Omental fat pad (tissue), 4 donors: ENCODE measurements at places on chromosomes 4 and X. TPM values are rescaled to one million over a fixed set of nuclear protein-coding genes. Genes with fewer than 3 reads are reported as not detected.
A peak's percentile ranks its signal among the peaks of the same experiment; 100 is the strongest.

The BANK1 gene
- 3.2 TPM for total RNA-seq

The POLN gene
- total RNA-seq, result 5.4 TPM

The ADH4 gene
- total RNA-seq, result 3.1 TPM

The TEC gene
- 3.9 TPM for total RNA-seq

GRCh38 chr4:124964251-124964650, 251.7 kb upstream of the ANKRD50 start:
- no peak for DNase-seq

- no peak for DNase-seq
Measured at GRCh38 chrX:30951003-30951402, 61.9 kb upstream of the TAB3 start.

DNA sequence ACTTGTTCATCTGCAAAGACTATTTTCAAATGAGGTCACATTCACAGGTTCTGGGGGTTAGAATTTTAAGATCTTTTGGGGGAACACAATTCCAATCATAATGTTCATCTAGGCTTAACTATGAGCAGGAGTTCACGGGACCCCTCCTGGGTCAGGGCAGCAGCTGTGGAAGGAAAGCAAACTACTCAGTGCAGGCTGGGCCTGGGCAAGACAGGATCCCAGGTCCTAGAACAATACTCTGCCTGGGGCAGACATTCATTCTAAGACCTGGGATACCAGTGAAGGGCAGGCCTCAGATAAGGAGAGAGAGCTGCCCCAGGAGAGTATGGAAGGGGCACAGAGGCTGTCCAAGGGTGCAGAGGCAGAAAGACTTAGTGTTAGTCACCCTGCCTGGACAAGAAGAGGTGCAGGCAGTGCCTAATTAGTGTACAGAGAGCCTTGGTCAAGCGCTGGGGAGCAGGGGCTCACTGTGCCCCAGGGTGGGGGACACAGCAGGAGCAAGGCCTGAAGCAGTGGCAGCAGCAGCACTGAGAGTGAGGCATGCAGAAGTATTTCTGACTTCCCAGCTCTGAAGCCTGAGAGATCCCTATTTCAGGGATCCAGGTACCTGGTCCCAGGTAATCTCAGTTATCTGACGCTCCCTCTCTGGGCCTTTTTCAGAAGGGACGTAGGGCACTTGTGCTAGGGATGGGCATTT, 123.0 kb upstream of the MAMLD1 start:
- DNase-seq, result no peak

DNA sequence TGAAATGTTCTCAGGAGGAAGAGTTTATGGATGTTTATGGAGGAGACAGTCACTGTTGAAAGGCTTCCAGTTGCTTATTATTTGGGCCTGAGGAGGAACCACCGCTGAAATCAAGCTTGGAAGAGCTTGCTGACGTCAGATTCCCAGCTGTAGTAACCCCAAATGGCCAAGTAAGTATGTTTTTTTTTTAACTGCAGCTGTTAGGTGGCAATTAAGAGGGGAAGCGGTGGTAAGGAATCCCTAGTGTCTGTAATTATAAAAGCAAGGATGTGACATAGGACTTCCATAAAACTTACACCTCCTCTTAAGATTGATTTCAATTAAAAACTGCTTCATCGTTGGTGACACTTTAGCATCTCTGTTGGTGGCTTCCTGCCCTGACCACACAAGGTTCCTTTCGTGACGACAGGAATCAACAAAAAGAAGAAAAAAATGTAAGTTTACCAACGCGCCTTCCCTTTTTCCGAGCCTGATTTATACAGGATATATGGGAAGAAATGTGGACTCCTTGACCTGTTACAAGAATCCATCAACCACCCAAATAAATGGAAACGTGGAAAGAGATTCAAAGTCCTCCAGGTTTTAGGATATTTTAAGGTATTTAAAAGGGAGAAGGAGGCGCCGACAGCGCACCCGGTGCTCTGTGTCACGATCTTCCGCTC, 884 bp downstream of the RELL1 start:
- DNase-seq, result no peak

GRCh38 chrX:154458954-154459778, 1.1 kb downstream of the PLXNA3 start:
- DNase-seq, result no peak

DNA sequence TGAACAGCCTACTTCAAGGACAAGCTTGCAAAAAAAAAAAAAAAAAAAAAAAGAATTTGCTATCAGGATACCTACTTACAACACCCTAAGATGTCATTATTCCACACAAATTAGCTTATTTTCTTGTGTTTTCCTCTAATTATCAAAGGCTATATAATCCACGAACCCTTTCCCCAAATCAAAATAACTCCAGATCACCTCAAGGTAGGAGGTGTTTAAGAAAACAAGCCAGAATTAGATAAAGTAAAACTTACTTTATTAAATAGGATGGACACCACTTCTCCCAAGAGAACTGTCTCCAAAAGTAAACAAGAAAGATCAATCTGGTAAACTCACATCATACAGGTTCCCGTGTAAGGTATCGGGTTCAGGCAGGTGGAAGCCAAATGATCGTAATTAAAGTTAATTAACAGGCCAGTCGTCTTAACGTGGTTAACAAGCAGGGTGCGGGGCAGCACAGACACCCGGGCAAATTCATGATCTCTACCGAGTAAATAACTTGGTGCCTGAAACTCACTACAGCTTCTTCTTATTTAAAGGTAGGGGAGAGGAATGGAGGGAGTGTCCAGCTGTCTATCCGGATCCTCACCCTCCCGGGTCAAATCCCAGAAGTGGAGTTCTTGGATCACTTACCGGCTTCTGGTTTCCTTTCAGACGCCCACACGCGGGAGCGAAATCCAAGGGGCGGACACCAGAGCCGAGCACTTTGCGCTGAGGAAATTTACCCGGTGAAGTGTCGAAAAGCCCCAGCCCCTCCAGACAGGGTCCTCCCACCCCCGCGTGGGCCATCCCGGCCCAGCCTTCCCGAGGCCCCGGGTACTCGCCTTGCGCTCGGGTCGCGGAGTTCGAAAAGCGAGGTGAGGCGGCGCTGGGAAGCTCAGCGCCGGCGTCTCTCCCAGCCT, 708 bp downstream of the ARAP2 start:
- DNase-seq, result peak; percentile 60

DNA sequence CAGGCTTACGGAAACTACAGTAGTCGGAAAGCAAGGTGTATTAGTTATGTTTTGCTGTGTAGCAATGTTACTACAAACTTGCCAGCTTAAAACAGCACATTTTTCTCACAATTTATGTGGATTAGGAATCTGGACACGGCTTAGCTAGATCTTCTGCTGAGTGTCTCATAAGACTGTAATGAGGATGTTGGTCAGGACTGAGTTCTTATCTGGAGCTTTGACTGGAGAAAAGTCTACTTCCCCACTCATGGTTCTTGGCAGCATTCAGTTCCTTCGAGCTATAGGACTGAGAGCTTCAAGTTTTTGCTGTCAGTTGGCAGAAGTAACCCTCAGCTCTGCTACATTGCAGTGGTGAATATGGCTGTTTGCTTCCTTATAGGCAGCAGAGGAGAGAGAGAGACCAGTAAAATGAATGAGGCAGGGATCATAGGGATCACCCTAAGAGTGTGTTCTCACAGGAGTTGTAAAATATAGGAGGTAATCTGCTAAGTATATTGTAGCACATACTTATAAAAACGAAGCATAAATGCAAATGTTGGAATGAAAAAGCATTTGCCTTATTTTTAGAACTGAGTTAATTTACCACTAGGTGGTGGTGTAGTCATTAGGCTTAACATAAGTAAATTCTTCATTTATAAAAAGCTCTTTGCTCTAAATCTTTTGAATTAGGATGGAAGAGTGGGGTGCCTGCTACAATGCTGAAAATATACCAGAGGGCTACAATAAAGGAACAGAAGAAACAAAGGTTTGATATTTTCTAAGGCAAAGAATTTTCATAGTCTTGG, 38.6 kb downstream of the ALG13 start:
- no peak for DNase-seq

DNA sequence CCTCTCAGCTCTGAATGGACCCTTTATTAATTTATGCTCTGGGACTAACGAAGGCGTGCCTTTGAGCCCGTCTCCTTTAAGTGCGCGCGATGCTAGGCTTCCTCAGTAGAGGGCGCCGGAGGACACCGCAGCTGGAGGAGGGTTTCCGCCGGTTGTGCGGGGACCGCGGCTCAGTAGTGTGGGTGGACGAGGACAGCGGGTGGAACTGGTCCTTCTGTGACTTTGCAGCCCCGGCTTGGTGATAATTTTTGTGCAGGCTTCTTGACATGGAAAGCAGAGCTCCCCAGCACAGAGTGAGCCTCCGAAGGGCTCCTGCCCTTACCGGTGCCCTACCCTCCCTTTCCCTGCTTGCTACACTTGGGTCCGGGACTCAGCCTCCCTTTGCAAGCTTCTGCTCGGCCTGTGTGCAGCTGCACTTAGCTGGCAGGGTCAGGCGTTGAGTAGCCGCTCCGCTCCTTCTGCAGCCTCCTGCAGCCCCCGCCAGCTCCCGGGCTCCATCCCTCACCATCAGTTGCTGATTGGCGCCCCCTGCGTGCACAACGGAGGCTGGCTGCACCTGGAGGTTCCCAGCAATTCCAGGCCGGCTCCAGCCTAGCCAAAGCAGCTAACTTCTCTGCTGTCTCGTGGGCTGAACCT, 26.8 kb upstream of the BOD1L1 start:
- peak; percentile 62 for DNase-seq

- DNase-seq, result no peak
Measured at GRCh38 chr4:8433136-8433535, 7.4 kb downstream of the ACOX3 start.

- DNase-seq, result no peak
Measured at GRCh38 chrX:100829730-100830129, 9.5 kb downstream of the CSTF2 start.

DNA sequence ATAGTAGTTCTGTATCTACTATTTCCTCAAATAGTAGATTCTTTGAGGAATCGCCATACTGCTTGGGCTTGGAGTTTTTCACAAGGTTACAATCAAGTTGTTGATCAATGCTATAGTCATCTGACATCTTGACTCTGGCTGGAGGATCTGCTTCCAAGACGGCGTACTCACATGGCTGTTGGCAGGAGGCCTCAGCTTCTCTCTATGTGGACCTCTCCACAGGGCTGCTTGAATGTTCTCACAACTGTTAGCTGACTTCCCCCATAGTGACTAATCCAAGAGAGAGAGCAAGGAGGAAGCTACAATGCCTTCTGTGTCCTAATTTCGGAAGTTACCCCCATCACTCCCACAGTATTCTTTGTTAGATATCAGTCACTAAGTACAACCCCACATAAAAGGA, 10.3 kb downstream of the EGFL6 start:
- DNase-seq, result no peak

DNA sequence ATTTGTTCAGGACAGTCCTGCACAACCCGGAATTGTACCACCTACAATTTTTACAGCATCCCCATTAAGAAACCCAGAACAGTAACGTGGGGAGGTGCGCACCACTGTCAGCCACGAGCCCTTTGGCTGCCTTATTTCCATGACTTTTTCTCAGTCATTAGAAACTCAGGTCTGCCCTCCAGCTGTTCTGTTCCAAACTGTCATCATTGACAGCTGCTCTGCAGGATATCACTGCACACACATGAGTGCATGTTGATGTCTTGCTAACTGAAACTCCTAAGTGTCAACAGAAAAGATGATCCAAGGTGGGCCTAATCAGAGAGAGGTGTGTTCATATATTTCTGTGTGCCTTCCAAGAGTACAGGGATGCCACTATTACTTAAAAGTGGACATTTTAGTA, 123.4 kb downstream of the PARM1 start:
- DNase-seq, result no peak

GRCh38 chr4:81913427-81913879, 441.7 kb upstream of the RASGEF1B start:
- no peak for DNase-seq

DNA sequence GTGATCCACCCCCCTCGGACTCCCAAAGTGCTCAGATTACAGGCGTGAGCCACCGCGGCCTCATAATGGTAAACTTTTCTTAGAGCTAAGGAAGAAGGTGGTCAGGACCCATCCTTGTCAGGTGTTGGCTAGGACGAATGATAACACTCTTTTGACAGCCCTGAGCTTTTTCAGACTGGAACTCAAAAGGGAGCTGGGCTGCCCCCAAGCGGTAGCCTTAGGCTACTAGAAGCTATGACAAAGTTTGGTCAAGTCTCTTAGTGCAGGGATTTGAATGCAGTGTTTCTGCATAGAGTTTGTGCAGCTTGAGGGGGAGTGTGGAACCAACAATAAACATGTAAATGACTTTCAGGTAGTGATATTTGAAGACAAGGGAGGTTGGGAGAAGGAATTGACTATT, 11.8 kb upstream of the HSD17B10 start:
- no peak for DNase-seq

DNA sequence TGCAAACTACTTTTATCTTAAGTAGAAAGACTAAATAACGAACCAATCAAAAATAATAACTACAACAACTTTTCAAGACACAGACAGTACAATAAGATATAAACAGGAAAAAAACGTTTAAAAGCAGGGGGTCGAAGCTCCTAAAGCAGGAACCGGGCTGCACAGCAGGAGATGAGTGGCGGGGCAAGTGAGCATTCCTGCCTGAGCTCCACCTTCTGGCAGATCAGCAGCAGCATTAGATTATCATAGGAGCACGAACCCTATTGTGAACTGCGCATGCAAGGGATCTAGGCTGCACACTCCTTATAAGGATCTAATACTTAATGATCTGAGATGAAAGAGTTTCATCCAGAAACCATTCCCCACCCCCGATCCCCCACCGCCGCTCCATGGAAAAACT, 146.2 kb downstream of the TEX11 start:
- DNase-seq, result no peak

DNA sequence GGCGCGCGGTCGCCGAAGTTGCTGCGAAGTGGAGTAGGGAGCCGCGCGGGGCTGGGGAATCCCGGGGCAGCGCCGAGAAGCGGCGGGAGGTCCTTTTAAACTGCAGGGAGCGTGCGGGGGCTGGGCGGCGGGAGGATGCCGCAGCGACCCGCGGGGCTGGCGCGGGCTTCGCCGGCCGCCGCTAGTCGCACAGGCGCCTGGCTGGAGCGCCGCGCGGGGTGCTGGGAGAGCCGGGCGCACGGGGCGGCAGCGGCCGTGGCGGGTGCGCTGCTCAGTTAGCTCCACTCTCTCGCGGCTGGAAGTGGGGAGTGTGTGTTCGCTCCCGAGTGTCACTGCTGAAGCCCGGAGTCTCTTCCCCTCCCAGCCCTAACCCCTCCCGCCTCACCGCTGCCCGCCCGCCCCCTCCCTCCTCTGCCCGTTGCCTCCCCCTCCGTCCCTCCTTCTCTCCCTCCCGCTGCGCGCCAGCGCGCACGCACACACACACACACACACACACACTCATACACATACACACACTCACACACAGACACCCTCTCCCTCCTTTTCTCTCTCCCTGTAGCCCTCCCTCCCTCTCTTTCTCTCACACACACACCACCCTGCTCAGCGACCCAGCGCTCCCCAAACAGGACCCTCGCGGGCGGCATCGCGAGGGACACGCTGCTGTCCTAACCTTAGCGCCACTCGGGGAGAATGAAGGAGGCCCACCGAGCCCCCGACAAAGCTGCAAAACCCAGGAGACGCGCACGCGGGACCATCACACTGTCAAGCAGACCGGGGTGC, at the start of gene NDNF:
Gene NDNF, minus strand, starts transcription at position 312 of the 780 bp plus-strand sequence. CDS start 26,698 bp downstream, outside the sequence.
- no peak for DNase-seq

DNA sequence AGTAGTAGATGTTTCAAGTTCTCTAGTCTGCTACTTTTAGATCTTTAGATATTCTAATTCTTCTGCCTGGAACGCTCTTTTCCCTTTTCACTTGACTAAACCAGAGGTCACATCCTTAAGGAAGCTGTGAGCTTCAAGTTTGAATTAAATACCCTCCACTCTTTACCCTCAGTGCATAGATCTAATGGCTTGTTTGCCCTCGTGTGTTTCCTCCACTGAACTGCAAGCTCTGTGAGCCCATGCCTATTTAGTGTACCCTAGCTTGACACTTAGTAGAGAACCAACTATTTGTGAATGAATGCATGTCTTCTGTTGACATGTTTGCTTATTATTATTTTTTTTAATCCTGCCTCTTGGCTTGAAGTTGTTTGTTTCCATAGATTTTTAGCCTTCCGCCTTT, 138.3 kb downstream of the PDE5A start:
- no peak for DNase-seq
